ENCODE measurements at places on chromosomes 11 and 22.

DNA sequence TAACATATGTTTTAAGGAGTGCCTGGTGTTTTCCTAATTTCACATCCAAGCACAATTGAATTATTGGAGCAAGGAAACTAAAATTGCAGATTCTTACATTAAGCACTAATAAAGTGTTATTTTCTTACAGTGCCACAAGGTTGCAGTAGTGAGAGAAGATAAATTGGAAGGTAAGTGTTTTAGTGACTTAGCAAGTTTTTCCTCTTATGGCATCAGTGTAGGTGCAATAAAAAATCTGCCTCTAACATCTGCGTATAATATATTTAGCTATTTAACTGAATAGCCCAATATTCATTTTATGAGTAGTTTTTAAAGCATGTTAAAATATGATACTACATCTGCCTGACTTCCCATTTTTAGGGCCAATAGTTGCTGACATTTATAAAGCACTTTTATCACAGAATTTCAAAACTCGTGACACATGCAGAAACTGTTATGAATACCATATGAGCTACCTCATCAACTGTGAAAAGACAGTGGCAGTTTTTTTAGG, 19.0 kb downstream of the POLD3 start:
- no peak for DNase-seq

GRCh38 chr11:13189561-13190426, 87.8 kb upstream of the BMAL1 start:
- DNase-seq: no peak

DNA sequence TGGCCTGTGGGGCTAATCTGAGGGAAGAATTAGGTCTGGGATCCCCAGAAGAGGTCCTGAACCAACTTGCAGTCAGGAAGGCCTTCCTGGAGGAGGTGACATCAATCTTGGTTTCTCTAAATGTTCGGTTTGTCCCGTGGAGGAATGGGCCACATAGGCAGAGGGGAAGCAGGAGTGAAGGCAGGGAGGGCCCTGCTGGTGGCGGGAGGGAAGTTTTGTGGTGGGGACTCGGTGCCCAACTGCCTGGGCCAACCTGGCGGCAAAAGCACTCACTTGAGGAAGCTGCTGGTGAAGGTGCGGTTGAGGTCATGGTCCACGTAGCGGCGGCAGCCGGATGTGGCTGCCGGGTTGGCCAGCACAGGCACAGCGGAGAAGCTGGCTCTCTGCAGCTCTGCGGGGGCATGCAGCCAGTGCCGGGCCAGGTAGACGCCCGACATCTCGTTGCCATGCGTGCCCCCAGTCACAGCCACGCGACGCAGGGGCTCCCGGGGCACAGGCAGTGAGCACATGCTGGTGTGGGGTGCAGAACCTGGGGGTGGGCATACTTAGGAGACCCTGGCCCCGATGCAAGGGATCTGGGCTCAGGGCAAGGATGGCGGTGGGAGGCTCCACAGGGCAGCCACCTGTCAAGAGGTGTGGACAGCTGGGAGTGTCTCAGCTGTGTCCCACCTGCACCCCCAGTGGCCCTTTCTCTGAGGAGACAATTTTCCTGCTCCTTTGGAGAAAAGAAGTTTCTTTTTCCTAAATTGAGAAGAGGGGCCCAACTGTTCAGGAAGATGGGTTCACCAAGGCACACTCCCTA, 3.8 kb downstream of the ACY3 start:
- DNase-seq: no peak

DNA sequence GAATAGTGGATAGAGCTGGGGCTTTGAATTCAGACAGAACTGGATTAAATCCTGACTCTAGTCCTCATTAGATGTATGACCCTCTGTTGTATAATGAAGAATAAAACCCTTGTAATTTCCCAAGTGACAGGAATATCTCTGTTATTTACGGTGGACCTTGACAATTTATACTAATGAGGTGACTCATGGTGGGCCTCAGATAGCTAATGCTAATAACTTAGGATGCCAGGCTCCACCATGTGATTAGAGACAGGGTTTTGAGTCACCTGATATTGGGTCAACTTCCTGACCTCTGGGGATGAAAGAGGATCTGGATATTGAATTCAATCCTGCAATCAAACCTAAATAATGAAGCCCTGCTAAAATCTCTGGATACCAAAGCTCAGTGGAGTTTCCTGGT, 33.6 kb downstream of the OSBP start:
- DNase-seq: no peak

- DNase-seq: no peak
Measured at GRCh38 chr11:27401280-27401832, 38.3 kb upstream of the CCDC34 start.

GRCh38 chr22:38260761-38261681, 11.8 kb downstream of the TMEM184B start:
- DNase-seq: no peak

DNA sequence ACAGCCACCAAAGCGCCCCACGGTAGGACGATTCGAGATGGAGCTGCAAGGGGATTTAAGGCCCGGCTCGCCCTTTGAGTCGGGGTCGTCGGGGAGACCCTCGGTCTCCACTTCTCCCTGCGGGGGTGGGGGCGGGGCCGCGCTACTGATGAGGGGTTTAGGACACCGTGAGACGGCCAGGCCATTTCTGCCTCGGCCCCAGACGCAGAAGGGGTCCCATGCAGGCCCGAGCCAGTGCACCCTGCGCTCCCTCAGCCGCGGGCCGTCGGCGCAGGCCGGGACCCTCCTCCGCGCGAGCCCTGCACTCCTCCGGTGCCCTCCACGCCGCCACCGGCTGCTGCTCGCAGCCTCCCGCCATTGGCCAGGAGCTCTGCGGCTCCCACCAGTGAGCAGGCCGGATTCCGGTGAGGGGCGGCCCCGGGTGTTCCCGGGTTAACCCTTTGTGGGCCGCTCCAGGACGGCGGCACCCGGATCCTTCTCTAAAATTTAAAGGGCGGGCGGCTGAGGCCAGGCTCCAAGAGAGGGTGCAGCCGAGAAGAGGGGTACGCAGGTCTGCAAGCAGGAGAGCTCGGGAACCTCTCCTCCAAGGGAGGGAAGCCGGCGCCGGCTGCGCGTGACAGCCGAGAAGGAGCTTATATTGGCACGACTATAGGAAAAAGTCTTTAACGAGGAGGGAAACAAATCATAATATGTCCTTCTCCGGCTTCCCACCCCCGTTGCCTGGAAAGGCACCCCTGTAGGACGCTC, 18.0 kb downstream of the CREB3L1 start:
- DNase-seq: peak; percentile 53

Data from stimulated activated CD4-positive, alpha-beta T cell treated with anti-CD3 and anti-CD28 coated beads, TNF-alpha, amount 100 ng/mL, for 4 hours (primary cell).